Small intestine (tissue), 16 donors: ENCODE measurements at places on chromosomes 6 and 20.

DNA sequence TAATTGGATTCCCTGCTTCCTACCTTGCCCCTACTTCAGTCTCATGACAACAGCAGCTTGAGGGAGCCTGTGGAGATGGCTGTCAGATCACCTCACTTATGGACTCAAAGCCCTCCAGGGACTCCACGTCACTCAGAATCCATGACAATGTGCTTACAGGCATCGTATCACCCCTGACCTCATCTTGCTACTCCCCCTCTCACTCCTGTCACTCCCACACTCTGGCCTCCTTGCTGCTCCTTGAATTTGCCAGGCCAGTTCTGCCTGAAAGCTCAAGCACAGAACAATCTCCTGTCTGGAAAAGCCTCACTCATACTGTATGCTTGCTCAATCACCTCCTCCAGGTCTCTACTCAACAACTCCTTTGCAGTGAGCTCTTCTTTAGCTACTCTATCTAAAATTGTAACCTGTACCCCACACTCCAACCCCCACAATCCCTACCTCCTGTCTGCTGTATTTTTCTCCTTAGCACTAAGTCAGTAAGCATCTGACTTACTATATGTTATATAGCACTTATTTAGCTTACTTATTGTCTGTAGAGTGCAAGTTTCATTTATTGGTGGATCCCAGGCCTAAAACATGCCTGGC is 10.7 kb upstream of the GSTA4 start:
- DNase-seq = no peak

DNA sequence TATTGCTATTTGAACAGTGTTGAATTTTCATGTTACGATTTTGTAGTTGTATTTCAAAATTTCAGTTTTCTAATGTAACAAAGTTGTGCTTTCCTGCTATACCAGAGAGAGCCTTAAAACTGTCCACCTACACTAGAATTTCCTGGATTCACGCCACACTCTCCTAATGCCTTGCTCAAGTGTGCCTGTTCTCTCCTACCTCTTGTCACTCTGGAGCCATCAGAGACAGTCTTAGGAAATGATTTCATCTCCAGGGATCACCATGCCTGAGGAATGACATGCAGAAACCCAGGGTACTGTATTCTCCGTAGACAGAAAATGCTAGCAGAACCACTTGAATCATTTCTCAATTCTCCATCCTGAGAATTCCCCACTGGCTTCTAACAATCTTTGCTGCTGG is 667.6 kb downstream of the KIF16B start:
- no peak for DNase-seq

DNA sequence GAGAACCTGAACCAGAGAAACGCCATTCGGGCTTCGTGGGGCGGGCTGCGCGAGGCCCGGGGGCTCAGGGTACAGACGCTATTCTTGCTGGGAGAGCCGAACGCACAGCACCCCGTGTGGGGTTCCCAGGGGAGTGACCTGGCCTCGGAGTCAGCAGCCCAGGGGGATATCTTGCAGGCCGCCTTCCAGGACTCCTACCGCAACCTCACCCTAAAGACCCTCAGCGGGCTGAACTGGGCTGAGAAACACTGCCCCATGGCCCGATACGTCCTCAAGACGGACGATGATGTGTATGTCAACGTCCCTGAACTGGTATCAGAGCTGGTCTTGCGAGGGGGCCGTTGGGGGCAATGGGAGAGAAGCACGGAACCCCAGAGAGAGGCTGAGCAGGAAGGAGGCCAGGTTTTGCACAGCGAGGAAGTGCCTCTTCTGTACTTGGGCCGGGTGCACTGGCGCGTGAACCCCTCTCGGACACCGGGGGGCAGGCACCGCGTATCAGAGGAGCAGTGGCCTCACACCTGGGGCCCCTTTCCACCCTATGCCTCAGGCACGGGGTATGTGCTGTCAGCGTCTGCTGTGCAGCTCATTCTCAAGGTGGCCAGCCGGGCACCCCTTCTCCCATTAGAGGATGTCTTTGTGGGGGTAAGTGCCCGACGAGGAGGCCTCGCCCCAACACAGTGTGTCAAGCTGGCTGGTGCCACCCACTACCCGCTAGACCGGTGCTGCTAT is 904 bp downstream of the B3GALT4 start:
- DNase-seq = peak; percentile 21

DNA sequence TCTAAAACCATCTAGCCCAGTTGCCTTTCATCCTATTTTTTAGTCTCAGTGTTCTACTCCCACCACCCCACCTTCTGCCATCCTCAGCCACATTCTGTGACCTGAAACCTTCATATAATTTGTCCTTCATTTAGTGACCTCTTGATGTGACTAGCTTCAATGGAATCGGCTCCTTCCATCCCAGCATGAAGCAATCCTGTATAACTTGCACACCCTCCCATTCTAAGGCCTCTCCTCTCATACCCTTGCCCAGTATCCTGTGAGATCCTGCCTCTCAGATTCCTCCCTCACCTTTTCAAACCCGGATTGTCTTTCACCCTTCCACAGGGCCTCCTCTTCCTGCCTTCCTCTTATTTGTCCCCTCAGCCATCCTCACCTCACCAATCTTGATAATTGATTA is 3.1 kb downstream of the ZNF76 start:
- DNase-seq = no peak

DNA sequence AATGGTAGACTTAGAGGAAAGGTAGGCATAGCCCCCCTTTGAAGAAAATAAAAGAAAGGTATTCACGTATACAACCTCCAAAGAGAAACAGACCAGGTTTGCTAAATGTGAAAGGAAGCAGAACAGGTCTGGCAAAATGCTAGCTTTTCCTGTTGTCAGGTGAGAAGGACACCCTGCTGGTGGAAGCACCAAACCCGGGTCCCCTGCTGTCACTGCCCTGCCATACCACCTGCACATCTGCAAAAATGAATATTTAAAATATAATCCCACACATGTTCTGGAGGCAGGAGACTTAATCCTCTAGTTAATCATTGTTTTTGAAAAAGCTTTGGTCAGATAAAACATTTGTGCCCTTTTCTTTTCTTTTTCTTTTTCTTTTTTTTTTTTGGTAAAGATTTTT is 48.9 kb upstream of the OLIG3 start:
- DNase-seq = no peak

- DNase-seq = peak; percentile 25
These were observed 747 bp upstream of the TXNDC5 start for GRCh38 chr6:7911345-7911725.

DNA sequence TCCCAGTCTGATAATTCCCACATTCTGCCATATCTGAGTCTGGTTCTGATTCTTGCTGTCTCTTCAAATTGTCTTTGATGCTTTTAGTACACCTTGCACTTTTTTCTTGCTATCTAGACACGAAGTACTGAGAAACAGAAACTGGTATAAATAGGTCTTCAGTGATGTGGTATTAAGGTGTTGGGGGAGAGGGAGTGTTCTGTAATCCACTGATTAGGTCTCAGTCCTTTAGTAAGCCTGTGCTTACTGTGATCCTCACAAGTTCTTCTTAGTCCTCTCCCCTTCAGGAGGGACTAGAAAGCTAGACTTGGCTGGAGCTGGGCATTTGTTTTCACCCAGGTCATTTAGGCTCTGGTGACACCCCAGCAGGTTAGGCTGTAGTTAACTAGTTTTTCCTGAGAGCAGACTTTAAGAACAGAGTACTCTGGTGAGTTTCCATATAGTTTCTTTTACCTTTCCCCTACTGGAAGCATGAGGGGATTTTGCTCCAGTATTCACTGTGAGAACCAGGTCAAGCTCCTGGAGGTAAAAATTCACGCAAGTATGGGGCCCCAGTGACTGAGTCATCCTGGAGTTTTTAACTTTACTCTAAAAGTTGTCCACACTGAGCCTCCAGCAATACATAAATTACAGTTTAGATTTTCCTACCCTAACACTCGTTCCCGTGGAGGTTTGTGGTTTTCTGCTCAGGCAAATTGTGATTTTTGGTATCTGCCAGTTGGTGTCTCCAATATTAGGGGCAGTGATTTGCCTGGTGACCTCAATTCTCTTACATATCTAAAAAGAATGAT is 154.6 kb downstream of the CDKAL1 start:
- DNase-seq = no peak

DNA sequence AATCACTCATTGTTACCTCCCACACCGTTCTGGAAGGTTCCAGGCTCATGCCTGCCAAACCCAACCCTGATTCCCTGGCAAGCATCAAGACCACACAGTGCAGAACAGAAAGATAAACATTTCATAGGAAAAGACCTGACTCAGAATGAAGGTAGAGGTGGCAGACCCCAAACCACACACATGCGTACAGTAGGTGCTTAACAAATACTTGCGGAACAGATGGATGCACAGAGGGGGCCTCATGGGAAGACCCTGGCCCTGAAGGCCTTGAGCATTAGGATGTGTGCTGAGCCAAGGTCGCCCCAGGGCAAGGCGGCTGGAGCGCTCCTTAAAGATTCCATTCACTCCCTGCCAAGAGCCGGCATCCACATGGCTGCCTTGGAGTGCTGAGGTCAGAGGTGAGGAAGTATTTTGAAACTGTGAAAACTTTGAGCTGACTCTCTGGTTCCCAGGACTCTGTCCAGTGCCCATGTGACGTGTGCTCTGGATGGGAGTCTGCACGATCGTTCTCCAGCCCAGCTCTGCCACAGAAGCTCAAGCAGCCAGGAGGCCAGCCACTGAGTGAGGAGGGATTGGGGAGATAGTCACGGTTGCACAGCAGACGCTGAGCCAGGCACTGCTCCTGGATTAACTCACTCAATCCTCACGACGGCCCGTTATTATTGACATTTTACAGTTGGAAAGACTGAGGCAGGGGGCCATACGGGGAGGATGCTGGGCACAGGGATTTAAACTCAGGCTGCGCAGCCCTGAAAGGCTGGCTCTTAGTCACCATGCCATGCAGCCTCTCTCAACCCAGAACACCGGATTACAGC is 65.5 kb upstream of the AFDN start:
- DNase-seq = peak; percentile 49

DNA sequence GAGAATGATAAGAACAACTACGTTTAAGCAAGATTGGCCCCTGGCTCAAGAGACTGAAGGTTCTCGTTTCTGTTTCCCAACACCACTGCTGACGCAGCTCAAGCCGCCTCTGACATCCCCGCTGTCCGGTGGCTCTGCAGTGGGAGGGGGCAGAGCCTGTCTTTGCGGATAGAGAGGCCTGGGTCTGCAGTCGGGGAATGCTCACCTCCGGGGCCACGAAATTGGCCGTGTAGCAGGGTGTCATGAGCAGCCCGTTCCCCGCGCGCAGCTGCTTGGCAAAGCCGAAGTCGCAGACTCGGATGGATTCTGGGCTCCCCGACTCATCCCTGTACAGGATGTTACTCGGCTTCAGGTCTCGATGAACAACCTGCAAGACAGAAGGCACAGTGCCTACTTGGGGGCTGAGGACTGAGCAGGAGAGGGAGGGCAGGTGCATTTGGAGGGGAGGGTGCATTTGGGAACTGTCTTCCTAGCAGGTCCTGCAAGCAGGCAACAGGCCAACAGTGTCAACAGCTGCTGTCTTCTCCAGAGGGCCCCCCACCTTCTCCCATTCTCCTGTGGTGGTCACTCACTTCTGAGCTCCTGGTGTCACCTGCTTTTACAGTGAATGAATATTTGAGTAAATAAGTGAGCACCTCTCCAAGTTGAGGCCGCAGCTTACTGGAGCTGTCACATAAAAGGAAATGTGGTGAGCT is 40.5 kb upstream of the MPC1 start:
- no peak for DNase-seq

GRCh38 chr6:148528292-148528691 is 185.7 kb downstream of the SASH1 start:
- DNase-seq = no peak

GRCh38 chr20:20498076-20498861 is 130.4 kb downstream of the INSM1 start:
- DNase-seq = no peak

DNA sequence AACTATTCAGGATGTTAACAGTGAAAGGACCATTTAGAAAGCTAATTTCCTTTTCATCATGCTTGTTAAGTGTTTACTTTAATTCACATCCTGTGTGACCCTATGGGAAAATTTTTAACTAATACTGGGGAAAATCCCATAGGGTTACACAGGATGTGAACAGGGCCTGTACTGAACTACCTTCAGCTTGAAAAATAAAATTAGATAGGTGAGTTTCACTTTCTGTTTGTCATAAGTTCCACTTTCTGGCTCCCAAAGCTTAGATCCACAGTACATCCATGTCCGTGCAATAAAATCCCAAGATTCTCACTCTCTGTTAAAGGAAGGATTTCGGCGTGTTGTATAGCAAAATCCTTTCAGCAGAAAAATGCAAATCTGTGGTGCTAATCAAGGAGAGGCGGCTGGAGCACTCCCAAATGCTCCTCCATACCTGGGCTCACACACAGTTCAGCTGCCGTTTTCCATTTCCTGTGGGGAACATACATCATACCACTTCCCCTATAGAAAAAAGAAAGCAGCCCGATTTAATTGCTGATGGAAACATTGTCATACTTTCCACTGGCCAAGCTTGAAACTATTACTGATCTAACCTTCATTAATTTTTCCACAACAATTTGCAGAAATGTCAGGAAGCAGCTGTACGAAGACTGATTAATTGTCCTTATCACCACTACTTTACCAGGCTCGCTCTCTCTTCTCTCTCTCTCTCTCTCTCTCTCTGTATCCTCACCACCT is 125.2 kb downstream of the HIVEP2 start:
- peak; percentile 56 for DNase-seq

DNA sequence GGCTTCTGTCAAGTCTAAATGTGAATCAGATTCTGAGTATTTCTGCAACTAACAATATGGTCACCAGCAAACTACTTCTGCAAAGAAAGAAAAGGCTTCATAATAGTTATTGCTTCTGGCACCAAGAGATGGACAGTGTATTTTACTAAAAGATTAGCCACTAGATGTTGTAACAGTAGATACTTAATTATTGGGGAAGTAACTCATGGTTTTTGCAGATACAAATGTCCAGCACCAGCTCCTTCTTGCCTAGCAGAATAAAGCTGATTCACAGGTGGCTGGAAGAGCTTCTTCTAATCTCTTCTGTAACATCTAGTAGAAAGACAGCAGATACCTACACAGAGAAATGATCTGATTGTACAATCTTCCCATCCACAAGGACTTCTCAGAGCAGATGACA is 21.2 kb downstream of the ATXN1 start:
- DNase-seq = no peak

- DNase-seq = no peak
These were observed 9.2 kb downstream of the QKI start for GRCh38 chr6:163423696-163424095.

DNA sequence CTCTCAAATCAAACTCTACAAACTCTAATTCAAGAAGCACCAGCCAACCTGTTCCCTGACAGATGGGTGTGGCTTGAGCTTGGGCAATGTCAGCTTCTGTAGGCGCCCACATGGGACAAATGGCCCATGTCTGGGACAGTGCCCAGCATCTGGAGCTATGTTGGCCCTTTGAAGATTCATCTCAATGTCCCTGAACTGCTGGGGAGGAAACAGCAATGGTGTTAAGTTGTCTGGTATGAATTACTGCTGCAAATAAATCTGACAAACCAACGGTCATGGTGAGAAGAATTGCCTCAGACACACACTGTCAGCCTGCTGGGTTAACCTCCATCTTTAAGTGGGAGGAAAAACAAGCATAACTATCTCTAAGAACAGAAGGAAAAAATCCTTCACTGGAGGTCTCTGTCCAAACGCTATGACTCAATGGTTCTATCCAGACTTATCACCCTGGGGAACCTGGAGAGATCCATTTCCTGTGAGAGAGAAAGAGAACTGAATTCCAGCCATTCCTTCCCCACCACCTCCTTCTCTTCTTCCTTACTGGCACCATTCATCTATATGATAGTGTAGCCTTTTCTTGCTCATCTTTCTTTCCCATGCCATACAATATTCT is 274.9 kb downstream of the CDH26 start:
- DNase-seq = no peak

- peak; percentile 98 for DNase-seq
These were observed 60.6 kb downstream of the FAM217A start for GRCh38 chr6:4018171-4018923.

GRCh38 chr6:169172946-169173345 is 80.7 kb downstream of the THBS2 start:
- DNase-seq = no peak
